Right cardiac atrium (tissue), 5 donors: ENCODE measurements at places on chromosomes 7 and 10. TPM values are rescaled to one million over a fixed set of nuclear protein-coding genes. Genes with fewer than 3 reads are reported as not detected.

DNA sequence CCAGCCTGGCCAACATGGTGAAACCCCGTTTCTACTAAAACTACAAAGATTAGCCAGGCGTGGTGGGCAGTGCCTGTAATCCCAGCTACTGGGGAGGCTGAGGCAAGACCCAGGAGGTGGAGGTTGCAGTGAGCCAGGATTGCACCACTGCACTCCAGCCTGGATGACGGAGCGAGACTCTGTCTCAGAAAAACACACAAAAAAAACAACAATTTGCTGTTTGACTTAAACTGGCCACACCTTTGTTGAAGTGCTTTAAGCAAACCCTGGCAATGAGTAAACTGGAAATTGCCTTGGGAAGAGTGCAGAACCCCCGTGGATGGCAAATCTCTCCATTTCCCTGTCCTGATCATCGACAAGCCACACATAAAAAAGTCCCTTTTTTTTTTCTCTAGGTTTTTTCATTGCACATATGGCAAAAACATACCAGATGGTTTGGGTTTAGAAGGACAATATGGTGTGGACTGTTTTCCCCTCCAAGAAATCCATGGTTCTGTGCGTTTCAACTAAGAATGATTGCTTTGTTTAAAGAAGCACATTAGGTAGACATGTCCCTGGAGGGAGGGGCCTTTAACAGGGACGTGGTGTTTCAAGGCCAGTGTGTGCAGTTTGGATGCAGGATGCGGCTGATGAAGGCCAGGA, 76.9 kb downstream of the NRP1 start:
- DNase-seq: no peak

GRCh38 chr7:159127691-159128642, 16.7 kb downstream of the VIPR2 start:
- DNase-seq: no peak

DNA sequence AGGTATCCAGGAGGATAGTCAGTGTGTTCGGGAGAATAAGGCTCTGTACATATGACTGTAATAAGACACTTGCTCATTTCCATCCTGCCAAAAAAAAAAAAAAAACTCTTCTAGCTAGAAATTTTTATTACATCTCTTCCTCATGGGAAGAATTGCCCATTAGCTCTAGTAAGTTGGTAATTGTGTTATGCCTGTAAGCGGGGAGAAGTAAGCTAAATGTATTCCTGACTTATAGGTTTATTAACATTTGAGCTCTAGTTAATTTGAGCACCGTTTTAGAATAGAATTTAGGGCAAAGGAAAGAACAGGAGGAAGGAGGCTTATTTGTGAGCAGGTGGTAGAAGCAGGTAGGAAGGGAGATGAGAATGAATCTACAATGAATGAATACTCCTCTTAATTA, 1210.6 kb downstream of the SORCS1 start:
- no peak for DNase-seq

DNA sequence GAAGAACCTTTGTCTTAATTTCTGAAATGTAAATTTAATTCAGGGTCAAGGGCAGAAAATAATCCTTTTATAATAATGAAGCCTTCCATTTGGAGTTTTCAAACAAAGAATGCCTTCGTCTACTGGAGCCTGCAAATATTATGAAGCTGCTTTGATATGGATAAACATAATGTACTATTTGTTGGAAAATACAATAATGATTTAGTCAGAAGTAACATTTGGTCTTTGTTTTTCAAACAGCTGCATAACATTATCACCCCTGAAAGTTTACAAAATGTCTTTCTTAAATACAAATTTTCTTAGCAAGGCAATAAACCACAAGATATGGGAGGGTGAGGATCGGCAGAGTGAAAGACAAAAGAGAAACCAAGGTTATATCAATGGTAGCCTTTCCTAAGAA, 41.5 kb downstream of the TMEM26 start:
- DNase-seq: no peak

EBLN1 gene
- total RNA-seq: not detected

CDK1 gene
- 1.6 TPM for total RNA-seq
